Nephron progenitor cell (in vitro differentiated cells): ENCODE measurements at places on chromosomes 5 and 9.

DNA sequence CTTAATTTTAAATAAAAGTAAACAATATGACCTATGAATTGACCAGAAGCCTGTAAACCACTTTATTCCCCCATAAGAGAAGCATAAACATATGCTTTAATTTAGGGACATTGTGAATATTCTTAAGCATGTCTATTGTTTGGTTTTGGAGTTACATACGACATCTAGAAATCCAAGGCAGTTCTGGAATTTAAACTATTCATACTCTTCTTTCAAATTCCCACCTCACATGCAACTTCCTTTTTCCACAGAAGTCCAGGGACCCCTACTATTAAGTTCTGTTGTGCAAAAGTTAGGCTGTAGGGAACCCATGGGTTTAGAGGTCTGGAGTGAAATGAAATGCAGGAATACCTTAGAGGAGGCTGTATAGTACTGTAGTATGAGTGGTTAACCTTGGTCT, 2.1 kb downstream of the RIC1 start:
- no peak for DNase-seq

DNA sequence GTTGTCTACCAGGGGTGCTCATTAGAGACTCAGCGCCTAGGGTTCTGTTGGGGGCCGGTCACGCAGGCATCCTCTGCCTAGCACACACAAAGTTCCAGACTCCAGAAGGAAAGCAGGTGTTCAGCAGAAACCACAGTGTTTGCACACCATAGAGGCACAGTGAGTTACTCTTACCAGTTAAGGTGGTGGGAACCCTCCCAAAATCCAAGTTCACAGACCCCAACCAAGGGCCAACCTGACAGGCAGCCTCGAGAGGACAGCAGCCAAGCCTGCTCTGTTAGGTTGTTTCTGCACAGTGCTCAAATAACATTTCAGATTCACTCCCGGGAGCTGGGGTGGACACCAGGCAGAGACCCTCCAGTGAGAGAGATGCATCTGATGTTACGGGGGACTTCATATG, 36.2 kb downstream of the SECISBP2 start:
- no peak for DNase-seq

GRCh38 chr5:88489364-88489763, 220.7 kb upstream of the TMEM161B start:
- DNase-seq = no peak

DNA sequence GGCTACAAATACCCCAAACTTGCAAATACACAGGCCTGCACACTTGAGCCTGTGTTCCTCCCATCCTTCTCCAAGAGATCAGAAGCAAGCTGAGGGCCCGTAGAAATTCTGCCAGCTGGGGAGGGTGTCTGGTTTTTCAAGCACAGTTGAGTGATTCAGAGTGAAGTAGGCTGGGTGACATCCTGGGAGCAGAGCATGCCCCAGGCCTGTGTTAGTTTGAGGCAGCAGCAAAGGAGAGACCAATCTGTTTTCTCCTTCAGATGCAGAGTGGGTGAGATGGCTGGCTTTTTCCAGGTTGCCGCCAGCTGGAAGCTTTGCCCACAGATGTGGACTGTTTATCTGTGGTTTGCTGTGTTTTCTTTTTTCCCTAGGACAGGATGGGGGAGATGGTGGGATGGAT, 63.1 kb downstream of the RCL1 start:
- DNase-seq = no peak

GRCh38 chr9:121781701-121782464, 130.4 kb downstream of the DAB2IP start:
- DNase-seq = no peak

- no peak for DNase-seq
Measured at GRCh38 chr9:82308836-82309235, 320.3 kb downstream of the SPATA31D1 start.

- DNase-seq = no peak
Measured at GRCh38 chr9:87760529-87760928, 34.6 kb downstream of the CTSL start.

- no peak for DNase-seq
Measured at GRCh38 chr5:33675958-33676464, 215.8 kb downstream of the ADAMTS12 start.

DNA sequence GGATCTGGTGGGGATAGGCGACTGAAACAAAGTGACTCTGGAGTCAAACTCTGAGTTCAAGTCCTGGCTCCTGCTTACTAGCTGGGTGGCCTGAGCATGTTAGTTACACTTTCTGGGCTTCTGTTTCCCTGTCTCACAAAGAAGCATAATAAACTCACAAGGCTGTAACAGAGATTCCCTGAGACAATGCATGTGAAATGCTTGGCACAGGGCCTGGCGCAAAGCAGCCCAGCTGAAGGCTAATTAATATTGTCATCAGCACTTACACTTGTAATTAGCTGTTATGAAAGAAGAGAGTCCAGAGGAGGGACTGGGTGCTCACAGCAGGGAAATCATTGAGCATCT, 64.1 kb upstream of the SPOCK1 start:
- DNase-seq = no peak

GRCh38 chr5:175478008-175478383, 364 bp upstream of the SFXN1 start:
- DNase-seq = no peak

DNA sequence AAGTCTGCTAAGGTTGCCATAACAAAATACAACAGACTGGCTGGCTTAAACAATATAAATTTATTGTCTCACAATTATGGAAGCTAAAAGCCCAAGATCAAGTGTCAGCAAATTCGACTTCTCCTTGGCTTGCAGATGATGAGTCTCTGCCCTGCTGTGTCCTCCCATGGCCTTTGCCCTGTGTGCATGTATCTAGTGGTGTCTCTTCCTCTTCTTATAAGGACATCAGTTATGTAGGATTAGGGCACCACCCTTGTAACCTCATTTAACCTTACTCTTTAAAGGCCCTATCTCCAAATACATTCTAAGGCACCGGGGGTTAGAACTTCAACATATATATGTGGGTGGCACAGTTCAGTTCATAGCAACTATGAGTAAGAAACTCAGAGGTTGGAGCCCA, 157.9 kb upstream of the RASA1 start:
- DNase-seq = no peak

GRCh38 chr5:82512025-82512424, 233.9 kb upstream of the RPS23 start:
- no peak for DNase-seq

GRCh38 chr5:4661836-4662235, 478.3 kb upstream of the ADAMTS16 start:
- DNase-seq = no peak

GRCh38 chr9:613771-614347, 227.6 kb upstream of the DMRT1 start:
- DNase-seq = peak; percentile 53

- no peak for DNase-seq
Measured at GRCh38 chr9:106333481-106333880, 529.5 kb upstream of the ZNF462 start.

DNA sequence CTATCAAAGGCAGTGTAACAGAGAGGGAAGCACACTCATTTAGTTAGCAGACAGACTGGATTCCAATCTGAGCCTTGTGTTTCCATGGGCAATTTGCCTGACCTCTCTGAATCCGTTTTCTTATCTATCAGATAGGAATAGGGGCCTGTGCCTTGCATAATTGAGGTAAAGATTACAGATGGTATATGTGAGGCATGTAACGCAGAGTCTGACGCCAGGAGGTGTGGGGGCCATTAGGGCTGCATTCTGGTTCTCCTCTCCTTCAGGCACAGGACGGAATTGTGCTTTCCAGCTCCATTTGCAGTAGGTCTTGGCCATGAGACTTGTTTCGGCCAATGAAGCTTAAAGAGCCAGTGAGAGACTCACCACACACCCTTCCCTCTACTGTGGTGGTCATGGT, 97.6 kb downstream of the FRMD3 start:
- no peak for DNase-seq

GRCh38 chr5:138502121-138502520, 36.8 kb downstream of the EGR1 start:
- DNase-seq = no peak

DNA sequence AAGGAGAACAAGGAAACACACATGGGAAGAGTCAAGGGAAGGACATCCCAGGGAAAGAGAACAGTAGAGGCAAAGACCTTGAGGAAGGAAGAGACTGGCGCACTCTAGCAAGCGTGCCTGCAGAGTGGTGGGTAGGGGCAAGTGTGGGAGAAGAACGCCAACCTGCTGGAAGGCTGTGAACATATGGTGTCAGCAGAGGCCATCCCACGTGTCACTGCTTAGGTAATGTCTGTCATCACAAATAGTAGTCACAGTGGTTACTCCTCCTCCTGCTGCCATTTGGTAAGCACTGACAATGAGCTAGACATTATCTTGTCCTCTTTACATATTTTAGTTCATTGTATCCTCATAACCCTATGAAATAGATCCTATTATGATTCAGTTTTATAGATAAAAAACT, 206.4 kb upstream of the TRIM32 start:
- DNase-seq = no peak

DNA sequence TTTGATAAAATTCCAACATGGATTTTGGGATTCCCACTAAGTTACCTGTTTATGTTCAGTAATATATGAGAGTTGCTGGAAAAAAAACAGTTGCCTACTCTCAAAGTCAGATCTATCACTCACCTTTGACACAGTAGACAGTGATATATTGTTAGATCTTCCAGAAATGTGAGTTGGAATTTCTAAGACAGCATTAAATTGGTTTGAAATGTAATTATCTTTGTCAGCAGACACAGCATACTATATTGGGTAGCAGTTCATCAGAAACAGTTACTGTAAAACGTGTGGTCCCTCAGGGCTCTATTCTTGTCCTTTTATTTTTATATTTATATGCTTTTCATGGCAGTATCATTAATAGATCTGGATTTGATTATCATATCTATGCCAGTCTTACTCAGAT, 433.6 kb upstream of the ARRDC3 start:
- DNase-seq = no peak

DNA sequence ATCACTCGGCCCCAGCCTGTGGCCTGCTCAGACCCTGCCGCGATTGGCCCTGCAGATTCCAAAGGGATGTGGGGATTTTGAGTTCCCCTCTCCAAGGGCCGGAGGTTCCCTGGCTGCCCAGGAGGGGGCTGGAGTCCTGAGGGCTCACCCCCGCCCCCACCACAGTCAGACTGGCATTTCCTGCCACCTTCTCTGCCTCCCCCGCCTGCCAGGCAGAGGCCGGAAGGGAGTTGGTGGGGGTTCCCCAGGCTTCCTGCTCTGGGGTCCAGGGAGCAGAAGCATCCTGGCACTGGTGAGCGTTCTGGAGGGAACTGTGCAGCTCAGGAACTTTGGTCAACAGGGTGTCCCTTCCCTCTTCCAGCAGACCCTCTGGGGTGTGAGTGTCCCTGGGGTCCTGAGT, 70.6 kb downstream of the RXRA start:
- DNase-seq = no peak

DNA sequence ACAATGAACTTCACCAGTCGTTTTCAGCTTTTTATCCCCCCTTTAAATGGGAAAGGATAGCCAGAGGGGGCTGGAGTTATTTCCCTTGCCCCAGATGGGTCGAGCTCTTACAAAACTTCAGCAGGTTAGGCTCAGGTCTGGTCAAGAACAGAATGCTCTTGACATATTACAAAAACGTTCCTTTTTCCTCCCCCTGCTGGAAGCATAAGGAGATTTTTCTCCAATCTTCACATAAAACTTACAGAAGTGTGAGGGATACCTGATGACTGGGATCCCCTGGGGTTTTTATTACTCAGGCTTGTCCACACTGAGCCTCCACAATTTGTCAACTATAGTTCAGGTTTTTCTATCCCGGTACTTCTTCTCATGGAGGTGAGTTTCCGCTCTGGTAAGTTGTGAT, 60.8 kb downstream of the CSF2 start:
- no peak for DNase-seq

- no peak for DNase-seq
Measured at GRCh38 chr9:89213396-89213880, 34.8 kb upstream of the SHC3 start.

GRCh38 chr9:7408845-7409244, 390.7 kb downstream of the DMAC1 start:
- DNase-seq = no peak

DNA sequence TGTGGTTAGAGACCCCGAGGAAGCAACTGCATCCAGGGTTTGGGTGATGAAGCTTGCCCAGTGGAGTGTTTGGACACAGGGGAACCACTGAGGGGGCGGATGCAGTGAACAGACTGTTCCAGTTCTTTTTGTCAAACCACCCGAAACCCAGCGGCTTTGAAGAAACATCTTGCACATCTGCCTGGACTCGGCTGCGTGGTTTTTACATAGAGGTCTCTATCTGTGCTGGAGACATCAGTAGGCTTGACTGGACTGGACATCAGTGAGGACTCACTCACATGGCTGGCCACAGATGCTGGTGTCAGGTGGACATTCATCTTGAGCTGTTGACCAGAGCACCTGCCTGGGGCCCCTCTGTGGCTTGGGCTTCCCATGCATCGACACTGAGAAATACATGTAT, 15.3 kb upstream of the SPATA31E1 start:
- no peak for DNase-seq

DNA sequence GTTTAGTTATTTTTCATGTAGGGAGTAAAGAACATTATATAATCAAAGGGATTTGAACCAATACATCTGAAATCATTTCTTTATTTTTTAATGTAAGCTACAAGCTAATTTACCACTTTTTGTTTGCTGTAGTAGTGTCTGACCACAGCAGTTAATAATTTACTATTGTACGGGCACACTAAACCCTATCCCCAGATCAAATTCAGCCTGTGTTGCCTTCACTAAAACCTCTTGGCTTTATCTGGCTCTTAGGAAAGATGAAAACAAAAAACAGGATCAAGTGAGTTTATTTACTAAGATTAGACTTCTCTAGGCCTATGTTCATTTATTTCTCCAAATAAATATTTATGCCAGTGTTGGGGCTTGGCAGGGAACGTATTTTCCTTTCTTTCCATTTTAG, 384.1 kb downstream of the EBF1 start:
- no peak for DNase-seq

GRCh38 chr5:136511046-136511445, 145.7 kb upstream of the TRPC7 start:
- DNase-seq = no peak

- DNase-seq = no peak
Measured at GRCh38 chr9:5805478-5805877, 27.4 kb downstream of the ERMP1 start.

- DNase-seq = peak; percentile 23
Measured at GRCh38 chr5:134506054-134507039, 19.1 kb upstream of the JADE2 start.

- no peak for DNase-seq
Measured at GRCh38 chr5:53819482-53819881, 259.0 kb downstream of the NDUFS4 start.

DNA sequence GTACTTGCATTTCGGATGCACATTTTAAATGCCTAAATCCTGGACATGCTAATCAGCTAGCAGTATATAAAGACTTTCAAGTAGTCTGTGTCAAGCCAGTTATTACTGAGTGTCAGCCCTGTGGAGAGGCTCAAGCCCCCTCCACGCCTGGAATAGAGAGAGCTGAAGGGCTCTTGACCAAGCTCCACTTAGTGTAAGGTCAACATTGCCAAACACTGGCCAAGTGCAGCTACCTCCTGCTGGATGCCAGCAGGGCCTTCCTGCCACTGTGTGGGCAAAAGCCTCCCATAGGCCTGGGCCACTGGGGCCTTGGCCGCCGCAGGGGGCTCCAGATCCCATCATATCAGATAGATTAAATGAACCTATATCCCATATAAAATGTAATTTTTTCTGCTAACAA, 239.4 kb upstream of the PANK3 start:
- no peak for DNase-seq
